Neural crest cell (in vitro differentiated cells): ENCODE measurements at places on chromosomes 11 and 22.
A peak's percentile ranks its signal among the peaks of the same experiment; 100 is the strongest.

DNA sequence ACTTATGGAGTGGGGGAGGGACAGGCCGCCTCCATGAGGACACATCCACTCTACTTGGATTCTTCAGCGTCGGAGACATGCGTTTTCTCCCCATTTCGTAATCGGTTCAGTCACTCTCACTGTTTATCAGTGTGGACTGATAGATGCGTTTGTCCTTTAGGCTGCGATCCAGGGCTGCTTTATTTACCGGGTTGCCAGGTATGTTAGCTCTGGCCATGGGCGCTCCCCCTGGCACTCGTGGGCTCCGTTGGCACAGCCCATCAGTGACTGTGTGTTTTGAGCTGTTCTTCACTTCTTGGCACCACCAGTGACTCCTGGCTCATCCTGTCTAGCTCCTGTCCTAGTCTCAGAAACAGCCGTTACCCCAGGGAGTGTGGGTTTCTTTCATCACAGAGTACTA is 1203.3 kb downstream of the BRD1 start:
- H3K27ac ChIP-seq, result no peak overlapping the region
- H3K36me3 ChIP-seq, result no peaks in the 10 kb centered on the region
- H3K4me3 ChIP-seq, result no peak overlapping the region
- H3K4me1 ChIP-seq, result peaks cover 23% of the 10 kb centered on the region

GRCh38 chr22:46754110-46754799 is 8.2 kb upstream of the TBC1D22A start:
- H3K36me3 ChIP-seq, result peaks cover 14% of the 10 kb centered on the region
- no peak overlapping the region for H3K27ac ChIP-seq

DNA sequence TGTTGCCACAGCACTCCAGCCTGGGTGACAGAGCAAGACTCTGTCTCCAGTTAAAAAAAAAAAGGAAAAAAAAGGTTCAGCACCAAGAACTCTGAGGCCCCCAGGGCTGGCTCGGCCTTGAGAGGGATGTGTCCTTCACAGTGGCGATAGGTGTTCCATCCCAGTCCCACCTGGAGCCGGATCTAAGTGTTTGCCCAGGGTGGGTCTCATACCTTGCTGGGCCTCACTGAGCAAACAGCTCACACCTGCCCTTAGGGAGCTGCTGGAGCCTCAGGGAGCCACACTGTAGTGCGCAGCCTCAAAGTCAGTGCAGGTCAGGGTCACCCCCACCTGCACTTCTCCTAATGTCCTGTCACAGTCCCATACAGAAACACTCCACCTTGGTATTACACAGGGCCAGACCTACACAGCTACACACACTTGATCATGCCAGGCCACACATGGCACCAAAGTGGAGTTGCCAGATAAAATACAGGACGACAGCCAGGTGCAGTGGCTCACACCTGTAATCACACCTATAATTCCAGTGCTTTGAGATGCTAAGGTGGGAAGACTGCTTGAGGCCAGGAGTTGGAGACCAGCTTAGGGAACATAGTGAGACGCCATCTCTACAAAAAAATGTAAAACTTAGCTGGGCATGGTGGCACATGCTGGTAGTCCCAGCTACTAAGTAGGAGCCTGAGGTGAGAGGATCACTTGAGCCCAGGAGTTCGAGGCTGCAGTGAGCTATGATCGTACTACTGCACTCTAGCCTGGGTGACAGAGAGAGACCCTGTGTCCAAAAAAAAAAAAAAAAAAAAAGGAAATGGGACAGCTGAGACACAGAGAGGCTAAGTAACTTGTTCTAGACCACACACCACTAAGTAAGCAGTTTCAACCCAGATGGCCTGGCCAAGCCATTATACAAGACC is 7.3 kb downstream of the STARD10 start:
- no peaks in the 10 kb centered on the region for H3K36me3 ChIP-seq
- H3K27ac ChIP-seq, result no peak overlapping the region
- no peak for DNase-seq
- no peak overlapping the region for H3K4me3 ChIP-seq
- peaks cover 6% of the 10 kb centered on the region for H3K27me3 ChIP-seq
- H3K4me1 ChIP-seq, result peaks cover 19% of the 10 kb centered on the region

DNA sequence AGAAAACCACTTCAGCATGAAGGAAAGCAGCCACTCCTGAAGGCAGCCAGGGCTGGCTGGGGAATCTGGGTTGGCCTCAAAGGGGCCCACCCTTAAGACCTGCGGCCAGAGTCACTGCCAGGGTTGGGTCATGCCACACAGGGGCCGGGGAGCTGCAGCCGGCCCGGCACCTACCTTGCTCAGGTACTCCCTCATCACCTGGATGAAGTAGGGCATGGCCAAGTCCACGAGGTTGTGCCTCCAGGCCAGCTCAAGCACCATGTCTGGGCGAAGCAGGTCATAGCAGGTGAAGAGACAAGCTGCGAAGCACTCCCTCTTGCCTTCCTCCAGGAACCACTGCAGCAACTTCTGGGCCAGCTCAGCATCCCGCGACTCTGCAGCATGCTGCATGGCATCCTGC is 4.7 kb upstream of the SLC25A1 start:
- no peak overlapping the region for H3K4me3 ChIP-seq
- peaks cover 3% of the 10 kb centered on the region for H3K27me3 ChIP-seq
- H3K36me3 ChIP-seq, result no peaks in the 10 kb centered on the region

DNA sequence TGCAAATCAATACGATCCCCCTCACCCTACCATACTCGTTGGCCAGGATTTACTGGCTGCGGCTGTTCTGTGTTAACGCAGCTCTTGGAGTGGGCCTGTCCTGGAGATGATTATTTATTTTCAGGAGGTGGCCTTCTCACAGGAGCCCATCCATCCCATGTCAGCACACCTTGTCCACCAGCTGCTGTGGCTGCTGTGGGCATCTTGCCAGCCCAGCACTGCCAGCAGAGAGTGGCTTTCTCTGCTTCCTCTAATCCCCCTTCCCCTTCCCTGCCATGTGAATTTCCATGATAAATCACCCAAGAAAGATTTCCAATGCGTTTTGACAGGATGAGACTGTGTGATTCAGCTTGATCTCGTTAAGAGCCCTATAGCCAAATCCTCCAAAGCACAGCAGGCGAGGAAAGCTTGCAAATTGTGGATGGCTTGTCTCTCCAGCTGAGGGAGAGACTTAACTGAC is 309.1 kb upstream of the C11orf87 start:
- H3K27ac ChIP-seq, result no peak overlapping the region
- H3K4me1 ChIP-seq, result peaks cover 8% of the 10 kb centered on the region
- no peaks in the 10 kb centered on the region for H3K36me3 ChIP-seq
- DNase-seq, result no peak
- no peaks in the 10 kb centered on the region for H3K27me3 ChIP-seq

DNA sequence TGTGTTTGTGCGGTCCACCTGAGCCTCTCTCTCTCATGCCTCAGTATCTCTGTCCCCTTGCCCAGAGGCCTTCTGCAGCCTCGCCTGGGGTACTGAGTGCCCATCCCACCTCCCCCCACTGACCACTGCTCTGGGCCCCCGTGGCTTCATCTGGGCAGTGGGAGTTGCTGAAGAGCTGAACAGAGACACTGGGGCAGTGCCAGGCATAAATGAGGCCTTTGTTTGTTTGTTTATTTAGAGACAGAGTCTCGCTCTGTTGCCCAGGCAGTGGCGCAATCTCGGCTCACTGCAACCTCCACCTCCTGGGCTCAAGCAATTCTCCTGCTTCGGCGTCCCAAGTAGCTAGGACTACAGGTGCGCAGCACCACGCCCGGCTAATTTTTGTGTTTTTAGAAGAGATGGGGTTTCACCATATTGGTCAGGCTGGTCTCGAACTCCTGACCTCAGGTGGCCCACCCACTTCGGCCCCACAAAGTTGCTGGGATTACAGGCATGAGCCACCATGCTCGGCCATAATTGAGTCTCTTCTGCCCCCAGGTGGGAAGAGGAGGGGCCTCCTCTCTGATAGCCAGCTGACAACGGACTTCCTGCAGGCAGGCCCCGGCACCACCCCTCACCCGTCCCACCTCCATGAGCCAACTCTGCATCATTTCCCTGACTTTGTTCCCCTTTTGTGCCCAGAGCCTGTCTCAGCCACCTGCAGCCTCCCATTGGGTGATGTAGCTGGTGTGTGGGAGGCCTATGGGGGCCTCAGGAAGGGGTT is 9.3 kb downstream of the CRYBB3 start:
- no peaks in the 10 kb centered on the region for H3K27me3 ChIP-seq
- H3K36me3 ChIP-seq, result no peaks in the 10 kb centered on the region
- DNase-seq, result no peak
- H3K27ac ChIP-seq, result no peak overlapping the region
- no peak overlapping the region for H3K4me3 ChIP-seq

- DNase-seq, result peak; percentile 67
- H3K27me3 ChIP-seq, result peaks cover 38% of the 10 kb centered on the region
- peaks cover 5% of the 10 kb centered on the region for H3K36me3 ChIP-seq
- H3K27ac ChIP-seq, result no peak overlapping the region
- peaks cover 11% of the 10 kb centered on the region for H3K4me1 ChIP-seq
Observed at GRCh38 chr22:50270666-50271394, 650 bp upstream of the MAPK11 start.

DNA sequence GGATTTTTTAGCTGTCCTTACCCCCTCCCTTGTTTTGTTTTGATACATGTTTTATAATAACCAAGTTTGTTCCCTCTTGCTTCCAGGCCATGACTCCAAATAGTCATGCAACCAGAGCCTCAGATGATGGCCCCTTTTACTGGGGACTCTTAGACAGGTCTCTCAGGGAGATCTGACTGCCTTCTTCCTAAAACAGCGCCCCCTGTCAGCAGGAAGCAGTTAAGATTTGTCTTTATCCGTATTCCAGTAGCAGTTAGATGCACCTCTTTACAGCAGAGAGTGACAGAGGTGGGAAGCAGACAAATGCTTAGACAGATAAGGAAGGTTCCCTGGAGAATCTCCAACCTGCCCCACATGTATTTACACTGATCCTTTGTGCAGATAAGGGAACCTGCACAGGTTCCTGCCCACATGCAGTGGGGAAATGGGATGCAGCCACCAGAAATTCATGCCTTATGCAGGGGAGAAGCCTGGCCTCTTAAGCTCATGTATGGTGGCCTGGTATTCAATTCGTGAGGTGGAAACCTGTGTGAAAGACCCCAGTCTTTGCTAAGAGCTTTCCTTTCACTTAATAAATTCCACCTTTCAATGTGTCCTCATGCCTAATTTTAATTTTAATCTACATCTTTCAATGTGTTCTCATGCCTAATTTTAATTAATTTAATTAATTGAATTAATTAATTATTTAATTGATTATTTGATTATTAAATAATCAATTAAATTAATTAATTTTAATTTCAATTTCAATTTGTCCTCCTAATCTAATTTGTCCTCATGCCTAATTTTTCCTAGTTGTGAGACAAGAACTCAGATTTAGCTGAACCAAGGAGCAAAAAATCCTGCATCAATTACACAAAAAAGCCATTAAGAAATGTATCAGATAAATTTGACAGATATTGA is 11.5 kb upstream of the GLYAT start:
- H3K36me3 ChIP-seq, result no peaks in the 10 kb centered on the region
- no peak overlapping the region for H3K27ac ChIP-seq
- no peaks in the 10 kb centered on the region for H3K4me1 ChIP-seq
- H3K27me3 ChIP-seq, result peaks cover 2% of the 10 kb centered on the region
- no peak overlapping the region for H3K4me3 ChIP-seq
